Omental fat pad (tissue), 4 donors: ENCODE measurements at places on chromosomes 5 and 9.

- no peak for DNase-seq
Observed at GRCh38 chr9:112119225-112120029, 55.7 kb downstream of the SUSD1 start.

DNA sequence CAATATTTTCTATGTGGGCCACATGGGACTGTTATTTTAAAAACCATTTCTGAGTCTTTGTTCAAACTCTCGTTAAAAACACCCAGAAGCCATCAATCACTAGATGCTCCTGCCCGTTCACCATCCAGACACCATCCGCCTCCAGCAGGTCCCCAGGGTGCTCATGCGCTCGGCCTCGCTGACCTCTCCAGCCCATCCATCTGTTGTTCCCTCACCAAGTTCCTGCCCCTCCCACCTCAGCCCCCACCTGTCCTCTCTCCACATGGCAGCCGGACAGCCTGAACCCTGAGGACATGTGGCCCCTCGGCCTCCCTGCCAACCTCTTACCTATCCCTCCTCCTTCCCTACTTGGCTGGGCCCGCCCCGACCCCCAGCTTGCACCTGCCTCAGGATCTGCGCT, 31.6 kb downstream of the NSUN2 start:
- DNase-seq = no peak

- DNase-seq = no peak
Observed at GRCh38 chr5:113194591-113194990, 218.0 kb downstream of the DCP2 start.

DNA sequence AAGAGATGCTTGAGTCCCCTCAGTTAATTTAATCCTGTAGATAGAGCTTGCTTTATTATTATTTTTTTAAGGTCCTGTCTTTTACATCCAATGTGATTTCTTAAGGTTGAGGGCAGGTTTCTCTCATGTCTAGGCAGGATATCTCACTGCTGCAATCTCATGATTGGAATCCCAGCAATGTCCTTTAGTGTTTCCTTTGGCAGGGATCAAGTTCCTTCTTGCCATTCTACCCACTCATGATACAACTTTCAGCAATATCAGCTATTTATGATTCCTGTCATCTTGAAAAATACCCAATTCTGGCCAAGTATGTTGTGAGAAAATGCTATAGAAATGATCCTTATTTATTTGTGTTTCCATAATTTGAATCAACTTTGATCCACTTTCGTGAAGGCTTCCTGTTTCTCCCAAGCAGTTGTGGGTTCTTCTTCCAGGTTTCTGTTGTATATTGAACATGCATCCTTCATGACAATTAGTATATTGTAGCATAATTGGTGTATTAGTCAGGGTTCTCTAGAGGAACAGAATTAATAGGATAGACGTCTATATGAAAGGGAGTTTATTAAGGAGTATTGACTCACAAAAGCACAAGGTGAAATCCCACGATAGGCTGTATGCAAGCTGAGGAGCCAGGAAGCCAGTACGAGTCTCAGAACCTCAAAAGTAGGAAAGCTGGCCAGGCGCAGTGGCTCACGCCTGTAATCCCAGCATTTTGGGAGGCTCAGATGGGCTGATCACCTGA, 18.4 kb upstream of the VPS13A start:
- no peak for DNase-seq

DNA sequence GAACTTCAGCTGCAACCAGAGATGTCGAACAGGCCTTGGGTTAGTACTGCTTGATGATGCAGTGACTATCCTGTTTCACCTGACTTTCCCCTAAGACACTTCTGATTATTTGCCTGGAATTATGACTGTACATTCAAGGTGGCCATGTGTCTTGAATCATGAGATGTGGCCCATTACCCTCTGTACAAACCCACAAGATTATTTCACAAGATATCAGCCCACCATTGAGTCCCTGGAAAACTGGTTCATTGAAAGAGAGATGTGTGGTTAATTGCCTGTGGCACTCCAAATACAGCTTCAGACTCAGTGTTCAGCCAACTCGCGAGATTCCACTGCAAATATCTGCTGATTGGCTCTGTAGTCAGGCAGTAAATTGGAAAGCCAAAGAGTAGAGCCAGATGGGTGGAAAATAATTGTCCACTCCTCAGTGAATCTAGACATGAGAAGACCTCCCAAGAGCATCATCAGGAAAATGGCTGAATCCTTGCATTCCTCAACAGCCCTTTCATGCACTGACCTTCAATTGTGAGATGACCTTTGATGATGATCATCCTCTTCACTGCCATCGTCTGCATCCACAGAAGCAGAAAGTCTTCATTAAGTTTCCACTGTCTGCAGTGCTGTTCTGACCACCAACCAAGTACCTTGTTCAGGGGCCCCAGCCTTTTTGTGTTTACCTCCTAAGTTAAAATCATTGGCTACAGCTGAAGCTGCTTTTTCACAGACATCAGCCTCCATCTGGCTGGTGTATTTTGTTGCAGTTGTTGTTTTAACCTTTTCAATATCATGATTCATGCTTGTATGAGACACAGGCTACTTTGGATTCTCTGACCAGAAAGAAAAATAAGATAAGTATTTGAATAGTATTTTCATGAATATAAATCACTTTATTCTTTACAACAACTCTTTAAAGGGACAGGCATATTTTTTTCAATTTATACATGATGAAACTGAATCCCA, 75.2 kb downstream of the ESM1 start:
- no peak for DNase-seq

- no peak for DNase-seq
Observed at GRCh38 chr5:132388244-132389050, 18.9 kb downstream of the SLC22A5 start.

DNA sequence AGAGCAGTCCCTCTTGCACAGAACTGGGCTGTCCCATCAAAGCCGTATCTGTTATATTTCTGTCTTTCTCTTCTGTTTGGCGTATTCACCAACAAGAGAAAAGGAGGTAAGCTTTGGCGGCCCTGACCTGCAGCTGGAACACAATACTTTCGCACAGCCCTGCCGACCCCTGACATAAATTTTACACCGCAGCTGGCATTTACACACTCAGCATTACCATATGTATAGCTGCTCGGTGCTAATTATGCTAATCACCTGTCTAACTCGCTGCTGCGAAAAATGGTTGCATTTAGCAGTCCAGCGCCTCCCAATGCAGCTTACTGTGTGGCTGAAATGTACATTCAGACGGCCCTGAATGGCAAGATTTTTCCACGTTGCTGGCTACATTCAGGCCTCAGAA, 20.8 kb downstream of the PTCH1 start:
- no peak for DNase-seq

DNA sequence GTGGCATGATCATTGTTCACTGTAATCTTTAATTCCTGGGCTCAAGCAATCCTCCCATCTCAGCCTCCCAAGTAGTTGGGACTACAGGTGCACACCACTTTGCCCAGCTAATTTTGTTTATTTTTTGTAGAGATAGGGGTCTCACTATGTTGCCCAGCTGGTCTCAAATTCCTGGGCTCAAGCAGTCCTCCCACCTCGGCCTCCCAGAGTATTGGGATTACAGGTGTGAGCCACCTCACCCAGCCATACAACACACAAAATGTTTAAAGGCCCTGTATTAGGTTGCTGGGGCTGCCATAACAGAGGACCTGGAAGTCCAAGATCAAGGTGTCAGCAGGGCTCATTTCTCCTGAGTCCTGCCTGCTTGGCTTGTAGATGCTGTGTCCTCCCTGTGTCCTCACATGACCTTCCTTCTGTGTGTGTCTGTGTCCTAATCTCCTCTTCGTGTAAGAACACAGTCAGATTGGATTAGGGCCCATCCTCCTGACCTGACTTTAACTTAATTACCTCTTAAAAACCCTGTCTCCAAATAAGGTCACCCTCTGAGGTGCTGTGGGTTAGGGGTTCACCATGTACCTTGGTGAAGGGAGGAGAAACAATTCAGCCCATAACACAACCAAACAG, 5.4 kb downstream of the UBE2QL1 start:
- DNase-seq = no peak

- no peak for DNase-seq
Observed at GRCh38 chr5:166341740-166342337, 1949.6 kb upstream of the WWC1 start.

DNA sequence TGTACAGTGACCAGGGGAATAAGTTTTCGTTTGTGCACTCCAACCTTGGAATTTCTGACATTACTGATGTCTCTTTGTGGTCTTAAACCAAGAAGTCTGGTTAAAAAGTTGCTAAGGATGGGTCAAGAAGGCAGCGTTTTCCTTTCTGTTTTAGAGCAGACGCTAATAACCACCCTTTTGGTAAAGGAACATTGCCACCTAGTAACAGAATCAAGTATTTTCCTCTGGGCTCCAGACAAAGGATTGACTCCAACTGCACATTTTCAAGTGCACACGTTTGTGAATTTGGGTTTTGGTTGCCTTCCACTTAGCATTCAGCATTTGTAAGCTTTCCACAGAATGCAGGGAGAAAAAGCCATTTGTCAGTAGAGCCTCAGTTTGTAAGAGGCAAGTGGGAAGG, 22.2 kb upstream of the CEP78 start:
- DNase-seq = no peak

DNA sequence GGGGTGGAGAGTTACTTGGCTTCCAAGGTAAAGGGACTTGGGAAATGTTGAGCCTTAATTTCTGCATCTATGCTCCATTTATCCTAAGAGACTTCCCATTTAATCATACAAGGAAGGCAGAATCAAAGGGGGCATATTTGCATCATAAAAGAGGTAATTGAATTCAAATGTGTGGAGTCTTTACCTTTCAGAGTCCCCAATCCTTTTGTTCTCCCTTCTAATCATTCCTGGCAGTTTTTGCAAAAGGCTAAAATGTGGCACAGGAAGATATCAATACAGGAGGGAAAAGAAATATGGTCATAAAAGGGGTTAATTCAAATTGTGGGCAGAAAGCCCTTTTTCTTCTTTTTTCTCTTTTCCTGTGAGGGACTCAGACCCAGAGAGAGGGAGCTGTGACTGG, 69.5 kb downstream of the SFXN1 start:
- DNase-seq = no peak

DNA sequence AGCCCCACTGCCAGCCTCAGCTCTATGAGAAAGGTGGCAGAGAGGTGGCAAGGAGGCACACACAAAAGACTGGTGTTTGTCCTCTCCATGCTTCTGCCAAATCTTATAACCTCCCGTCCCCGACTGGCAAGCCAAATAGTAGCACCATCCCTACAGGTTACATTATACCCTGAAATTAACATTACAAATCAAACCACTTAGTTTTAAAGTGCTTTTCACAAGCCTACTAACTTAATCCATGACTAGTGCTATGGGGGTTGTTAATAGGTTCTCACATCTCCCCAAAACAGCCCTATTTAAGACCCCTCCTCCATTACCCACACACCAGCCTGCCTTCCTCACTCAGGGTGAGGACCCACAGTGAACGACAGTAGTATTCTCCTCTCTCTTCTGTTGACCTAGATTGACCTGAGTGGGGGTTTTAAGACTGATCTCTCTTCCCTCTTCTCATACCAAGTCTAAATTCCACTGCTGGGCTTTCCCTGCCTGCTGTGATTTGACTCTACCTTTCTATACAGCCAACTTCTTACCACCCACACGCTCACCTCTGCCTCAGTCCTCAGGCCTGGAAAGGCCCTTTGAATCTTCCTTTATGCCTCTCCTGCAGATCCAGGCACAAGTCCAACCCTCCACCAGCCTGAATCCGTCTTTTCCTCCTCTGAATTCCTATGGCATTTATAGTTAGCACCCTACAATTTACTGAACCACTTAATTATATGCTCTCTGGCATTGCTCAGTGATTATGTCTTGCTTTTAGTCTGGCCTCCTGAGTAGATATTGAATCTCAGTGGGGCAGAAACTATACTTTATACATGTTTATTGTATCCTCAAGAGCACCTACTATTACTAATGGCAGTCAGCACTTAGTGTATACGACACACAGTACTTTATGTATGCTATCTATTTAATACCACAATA, 116.1 kb downstream of the TMEM174 start:
- no peak for DNase-seq

DNA sequence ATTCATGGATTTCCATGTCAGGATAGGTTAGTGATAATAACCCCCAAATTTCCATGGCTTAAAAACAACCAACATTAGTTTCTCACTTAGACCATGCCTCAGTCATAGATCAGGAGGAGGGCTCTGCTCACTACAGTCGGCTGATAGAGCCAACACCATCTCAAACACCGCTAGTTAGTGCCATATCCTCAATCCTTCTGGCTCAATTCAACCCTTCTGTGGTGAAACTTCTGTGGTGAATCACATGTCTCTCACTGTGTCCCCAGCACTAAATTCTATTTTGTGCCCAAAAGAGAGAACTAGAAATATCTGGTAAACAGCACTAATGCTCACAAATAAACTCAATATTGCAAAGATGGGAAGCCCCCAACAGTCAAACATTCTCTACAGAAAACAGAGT, 21.1 kb downstream of the ECPAS start:
- no peak for DNase-seq

- DNase-seq = no peak
Observed at GRCh38 chr5:95417971-95418370, 26.8 kb downstream of the FAM81B start.

DNA sequence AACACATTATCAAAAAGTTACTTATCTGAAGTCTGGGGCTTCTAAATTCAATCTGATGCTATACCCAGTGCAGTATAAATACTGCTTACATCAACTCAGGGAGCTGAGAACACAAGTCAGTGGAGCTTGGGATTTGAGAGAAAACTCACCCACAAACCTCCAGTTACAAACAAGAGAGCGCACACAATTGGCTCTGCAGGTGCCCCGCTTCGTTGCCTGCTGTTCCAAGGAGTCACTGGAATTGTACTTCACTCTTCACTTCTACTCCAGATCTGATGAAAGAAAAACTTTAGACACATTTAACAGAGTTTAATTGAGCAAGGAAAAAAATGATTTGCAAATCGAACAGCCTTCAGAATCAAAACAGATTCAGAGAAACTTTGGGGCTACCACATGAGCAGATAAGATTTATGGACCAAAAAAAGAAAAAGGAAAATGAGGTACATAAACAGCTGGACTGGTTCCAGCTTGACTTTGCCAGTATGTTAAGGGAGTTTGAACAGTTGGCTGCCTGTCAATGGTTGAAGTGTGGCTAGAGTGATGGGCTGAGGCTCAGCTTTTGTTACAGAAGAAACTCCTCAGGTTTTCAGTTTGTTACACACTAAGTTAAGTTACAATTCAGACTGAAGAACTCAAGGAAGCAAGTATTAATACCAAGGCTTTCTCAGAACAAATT, 156.6 kb downstream of the AOPEP start:
- no peak for DNase-seq
